ENCODE measurements at places on chromosomes 16 and 17. TPM values are rescaled to one million over a fixed set of nuclear protein-coding genes. Genes with fewer than 3 reads are reported as not detected.

Gene PABPN1L
- total RNA-seq, result not detected

Gene SEZ6
- total RNA-seq, result 0.10 TPM

Gene KARS1
- 161 TPM for total RNA-seq

Gene LPCAT2
- 25.5 TPM for total RNA-seq

Gene ACSM2A
- total RNA-seq, result not detected

Gene PROCA1
- total RNA-seq, result 12.0 TPM

Gene MEFV
- not detected for total RNA-seq

Gene C17orf78
- not detected for total RNA-seq

Gene MFSD6L
- total RNA-seq, result not detected

Gene EVI2B
- total RNA-seq, result not detected

All from endothelial cell (in vitro differentiated cells).